SK-N-SH (cell line): ENCODE measurements at places on chromosomes 7 and 10.

GRCh38 chr10:117911684-117912083, 135.1 kb downstream of the RAB11FIP2 start:
- no peak for DNase-seq

- peak; percentile 32 for DNase-seq
Measured at GRCh38 chr10:5094265-5095205, at the start of gene AKR1C3. Gene AKR1C3 (plus strand): TSS chr10:5094414. CDS start chr10:5094445, 31 bp downstream.

- DNase-seq = no peak
Measured at GRCh38 chr10:21281765-21282484, 243.6 kb downstream of the SKIDA1 start.

DNA sequence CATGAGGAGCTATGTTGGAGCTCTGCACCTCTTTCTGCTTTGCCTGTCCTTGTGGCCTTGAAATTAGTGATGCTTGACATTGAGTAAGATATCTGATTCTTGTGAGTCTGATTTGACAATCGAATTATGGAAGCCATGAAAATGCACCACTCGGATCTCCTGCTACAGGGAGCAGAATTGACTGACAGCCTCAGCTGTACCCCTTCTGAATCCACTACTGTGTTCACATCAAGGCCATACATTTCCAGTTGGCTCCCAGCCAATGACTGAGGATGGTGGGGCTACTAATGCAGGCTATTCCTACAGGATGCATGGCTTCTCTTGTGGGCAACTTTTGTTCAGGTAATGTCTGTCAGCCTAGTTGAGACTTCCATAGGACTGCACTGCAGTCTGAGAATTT, 321.9 kb downstream of the REEP3 start:
- no peak for DNase-seq

GRCh38 chr7:150784120-150784736, 15.9 kb downstream of the TMEM176B start:
- no peak for DNase-seq

- no peak for DNase-seq
Measured at GRCh38 chr7:27946351-27946750, 206.4 kb downstream of the TAX1BP1 start.

DNA sequence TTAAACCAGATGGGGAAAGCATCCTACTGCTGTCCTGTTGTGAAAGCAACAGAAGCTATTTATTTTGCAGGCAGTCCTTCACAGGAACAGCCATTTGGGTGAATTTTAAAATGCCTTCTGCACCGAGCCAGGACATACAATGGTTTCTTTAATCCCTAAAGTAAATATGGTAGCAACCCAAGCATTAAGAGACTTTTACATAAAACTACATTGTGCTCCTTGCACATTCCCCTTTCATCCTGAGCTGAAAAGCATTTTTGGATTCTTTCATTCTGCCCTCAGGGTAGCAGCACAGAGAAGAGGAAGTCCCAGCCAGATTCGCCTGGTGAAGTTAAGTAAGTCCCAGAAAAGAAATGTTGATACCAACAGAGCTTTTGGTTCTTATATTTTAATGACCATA, 84.0 kb upstream of the FAM3C start:
- DNase-seq = no peak
